Activated CD8-positive, alpha-beta memory T cell treated with anti-CD3 and anti-CD28 coated beads for 48 hours (primary cell): ENCODE measurements at places on chromosomes 5 and 9.

DNA sequence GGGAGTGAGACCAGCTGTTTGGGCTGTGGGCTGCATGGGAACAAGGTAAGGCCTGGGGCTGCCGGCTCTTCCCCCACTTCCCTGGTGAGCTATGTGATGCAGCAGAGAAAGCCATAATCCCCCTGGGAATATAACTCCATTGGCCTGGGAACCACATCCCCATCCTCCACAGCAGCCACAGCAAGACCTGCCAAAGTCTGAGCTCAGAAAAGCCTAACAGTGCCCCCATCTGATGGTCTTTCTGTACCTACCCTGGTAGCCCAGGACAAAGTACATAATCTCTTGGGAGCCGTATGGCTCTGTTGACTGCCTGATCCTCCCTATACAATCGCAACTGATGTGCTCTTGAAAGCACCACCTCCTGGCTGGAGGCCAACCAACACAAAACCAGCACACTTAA, 432.6 kb downstream of the CDH18 start:
- no peak for DNase-seq

GRCh38 chr5:173672891-173673290, 56.4 kb upstream of the BOD1 start:
- no peak for DNase-seq

DNA sequence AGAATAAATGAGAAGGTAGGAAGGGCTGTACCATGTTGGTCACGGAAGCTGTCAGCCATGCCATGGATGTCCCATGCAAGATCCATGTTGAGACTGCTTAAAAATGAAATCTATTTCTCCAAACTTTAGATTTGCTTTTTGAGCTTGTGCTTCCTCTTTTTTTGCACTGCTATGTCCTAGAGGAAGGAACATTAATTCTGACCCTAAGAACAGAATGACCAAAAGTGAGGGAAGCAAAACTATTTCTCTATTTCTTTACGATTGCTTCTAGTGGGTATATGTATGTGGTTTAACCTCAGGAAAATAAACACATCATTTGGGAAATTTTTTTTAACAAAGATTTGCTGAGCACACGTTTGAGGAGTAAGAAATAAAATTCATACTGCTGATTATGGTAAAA, 84.6 kb downstream of the USP20 start:
- DNase-seq, result no peak

DNA sequence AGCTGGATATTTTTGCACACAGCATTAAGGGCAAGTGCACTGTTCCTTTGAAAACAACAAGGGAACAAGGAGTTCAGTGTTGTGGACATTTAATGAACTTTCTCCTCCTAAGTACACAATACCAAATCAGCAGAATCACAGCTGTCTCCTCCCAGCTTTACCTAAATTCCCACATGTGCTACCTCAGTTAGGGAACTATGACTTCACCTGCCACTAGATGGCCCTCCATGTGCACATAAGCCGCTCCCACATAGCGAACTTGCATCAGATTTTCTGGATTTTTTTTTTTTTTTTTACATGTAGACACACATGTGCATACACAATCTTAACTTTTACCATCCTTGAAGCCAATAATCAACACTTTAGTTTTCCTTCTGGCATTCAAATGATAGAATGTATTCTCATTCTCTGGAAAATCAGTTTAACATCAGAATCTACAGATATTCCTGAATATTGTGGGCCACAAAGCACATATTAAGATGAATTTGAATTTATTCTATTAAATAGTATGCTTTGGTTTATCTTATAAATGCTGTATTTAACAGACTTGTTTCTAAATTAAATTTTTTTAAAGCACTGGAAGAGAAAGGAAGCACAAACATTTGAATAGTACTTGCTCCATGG, 123.6 kb downstream of the PALM2AKAP2 start:
- no peak for DNase-seq

GRCh38 chr5:116569999-116570398, 4.6 kb downstream of the SEMA6A start:
- DNase-seq, result no peak

DNA sequence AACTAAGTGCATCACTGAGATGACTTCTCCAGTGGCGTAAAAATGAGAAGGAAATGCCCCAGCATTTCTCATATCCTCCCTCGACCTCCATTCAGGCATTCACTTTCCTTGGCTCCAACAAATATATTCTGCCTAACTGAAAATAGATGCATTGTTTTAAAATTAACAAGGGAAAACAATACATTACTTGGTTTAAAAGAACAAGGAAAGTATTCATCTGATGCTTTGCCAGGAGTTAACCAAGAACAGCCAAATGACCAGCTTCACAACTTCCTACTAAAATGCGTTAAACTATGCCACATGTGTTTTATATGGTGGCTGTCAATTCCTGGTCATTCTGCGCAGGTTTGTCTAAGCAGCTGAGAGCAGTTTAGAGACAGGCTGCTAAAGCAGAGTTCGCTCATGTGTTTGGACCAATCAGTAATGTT, 121.4 kb downstream of the GNAQ start:
- no peak for DNase-seq

GRCh38 chr5:87116825-87117512, 150.7 kb upstream of the RASA1 start:
- no peak for DNase-seq

DNA sequence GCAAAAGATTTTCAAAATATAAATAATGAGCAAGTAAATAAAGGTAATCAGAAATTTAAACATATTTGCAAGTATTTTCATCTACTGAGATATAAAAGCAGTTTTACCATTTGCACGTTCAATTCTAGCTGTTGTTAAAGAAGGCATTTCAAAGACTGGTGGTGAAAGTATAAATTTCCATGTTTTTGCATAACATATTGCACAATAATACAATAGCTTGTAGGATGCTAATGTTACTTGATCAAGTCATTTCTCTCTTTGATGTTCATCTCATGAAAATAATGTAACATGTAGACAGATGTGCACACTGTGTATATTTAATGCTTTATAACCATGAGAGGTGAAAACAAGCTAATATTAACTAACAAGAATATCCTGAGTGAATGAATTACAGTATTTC, 651.9 kb downstream of the CDH9 start:
- no peak for DNase-seq

DNA sequence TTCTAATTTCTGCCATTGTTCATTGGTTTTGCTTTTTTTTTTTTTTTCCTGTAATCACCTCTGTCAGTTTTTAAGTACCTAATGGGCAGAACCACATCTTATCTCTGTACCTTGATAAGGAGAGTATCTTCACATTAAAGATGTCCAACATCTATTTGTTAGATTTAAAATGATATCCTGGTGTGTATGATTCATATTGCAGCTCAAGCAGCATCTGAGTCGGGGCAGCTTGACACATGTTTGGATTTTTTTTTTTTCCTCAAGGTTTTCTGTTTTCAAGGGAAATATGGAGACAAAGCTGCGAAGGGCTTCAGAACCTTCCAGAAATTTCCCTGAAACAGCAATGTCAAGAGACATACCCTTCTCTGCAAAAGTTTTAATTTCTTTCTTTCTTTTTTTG, 164.7 kb downstream of the DOCK2 start:
- DNase-seq, result no peak

GRCh38 chr9:97525451-97525850, 24.0 kb downstream of the TMOD1 start:
- DNase-seq, result no peak

DNA sequence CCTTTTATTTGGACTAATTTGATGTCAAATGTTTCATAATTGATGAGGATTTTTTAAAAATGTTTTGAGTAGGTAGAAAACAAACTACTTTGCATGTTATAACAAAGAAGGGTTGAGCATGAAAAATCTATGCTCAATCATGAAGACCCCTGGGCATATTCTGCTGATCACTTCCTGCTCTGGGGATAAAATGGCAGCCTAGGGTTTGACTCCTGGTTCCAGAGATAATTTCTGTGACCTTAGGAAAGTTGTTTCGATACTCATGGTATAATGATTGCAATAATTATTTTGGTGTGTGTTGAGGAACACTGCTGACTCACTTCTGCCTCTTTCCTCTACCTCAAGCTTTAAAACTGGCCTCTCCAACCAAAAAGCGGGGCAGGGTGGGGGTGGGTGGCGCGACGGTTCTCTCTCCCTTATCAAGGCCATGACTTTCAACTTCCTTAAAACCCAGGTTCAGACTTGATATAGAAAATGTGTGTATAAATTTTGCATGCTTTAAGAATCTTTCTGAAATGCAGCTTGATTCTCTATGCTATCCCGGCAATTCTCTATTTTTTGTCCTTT, 6.0 kb upstream of the PIP5K1B start:
- no peak for DNase-seq

DNA sequence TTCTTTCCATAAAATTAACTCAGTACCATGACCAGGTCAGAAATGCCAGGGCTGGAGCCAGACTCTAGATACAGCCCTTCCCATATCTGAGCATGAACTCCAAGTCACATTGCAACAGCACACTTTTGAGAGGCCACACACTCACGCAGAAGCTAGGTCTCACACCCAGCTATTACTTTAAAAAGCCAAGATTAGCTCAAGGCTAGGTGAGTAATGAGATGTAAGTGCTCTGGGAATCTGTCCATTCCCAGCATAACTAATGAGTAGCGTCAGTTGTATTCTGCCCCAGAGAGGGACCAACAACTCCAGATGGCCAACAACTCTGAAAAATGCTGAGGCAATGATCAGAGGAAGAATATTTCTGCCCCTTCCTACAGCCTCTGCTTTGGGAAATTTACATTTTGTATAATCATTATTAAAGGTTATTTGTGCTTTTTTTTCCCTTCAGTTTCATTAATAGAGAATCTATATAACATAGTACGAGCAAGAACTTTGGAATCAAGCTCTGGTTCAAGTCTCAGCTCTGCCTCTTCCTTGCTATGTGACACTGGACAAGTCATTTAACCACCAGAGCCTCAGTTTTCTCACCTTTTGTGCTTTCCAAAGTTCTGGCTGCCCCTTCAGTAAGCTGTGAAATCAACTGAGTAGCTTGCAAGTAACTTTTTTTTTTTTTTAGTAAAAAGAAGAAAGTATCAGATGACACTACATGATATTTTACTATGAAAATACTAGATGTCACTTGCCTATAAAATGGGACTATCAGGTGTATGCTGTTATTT, 118.3 kb downstream of the NR6A1 start:
- no peak for DNase-seq

DNA sequence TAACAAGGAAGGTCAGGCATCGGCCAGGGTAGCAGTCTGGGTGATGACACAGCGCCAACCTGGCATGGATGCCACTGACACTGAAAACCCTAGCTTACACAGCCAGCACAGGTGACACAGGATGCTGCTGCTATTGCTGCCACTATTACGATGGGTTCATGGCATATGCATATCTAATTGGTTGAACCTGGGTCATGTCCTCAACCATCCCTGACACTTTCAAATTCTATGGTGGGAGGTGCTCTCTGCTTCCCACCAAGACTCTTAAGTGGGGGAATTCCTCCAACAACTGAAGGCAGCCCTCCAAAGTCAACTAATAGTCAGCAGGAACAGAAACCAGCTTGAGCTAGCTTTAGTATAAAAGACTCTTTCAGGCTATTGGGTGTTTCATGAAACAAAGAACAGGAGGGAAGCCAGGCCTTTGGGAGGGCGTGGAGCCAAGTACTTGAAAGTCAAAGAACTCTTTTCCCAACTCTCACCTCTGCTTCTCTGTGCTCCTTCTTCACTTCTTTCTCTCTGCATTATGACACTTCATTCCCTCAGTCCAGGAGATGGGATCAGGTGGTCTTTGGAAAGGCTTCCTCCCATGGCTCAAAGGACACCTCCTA, 21.3 kb downstream of the PTTG1 start:
- no peak for DNase-seq

GRCh38 chr9:134641173-134641989, at the start of gene COL5A1:
Gene COL5A1, plus strand, starts transcription at chr9:134641803. Its CDS starts 385 bp downstream, at chr9:134642188.
- DNase-seq, result no peak

DNA sequence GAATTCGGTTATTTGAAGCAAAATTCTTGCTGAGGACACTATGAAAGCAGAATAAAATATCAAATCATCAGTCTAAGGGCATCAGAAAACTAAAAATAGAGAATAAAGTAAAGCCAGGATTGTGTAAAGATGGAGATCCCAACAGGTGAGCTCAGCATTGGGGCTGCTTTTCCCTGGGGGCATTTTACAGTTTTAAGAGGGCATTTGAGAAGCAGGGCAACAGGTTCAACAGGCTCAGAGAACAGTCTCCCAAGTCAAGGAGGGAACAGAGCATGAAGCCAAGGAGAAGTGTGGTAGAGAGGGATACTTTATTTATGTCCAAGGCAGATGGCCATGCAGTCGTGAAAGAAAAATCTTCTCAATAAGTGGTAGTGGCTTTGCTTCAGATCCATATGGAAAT, 145.4 kb downstream of the SYK start:
- DNase-seq, result no peak

GRCh38 chr5:116842514-116842961, 267.9 kb upstream of the SEMA6A start:
- no peak for DNase-seq

- no peak for DNase-seq
These were observed 206.2 kb upstream of the SGCD start for GRCh38 chr5:156120777-156121176.

DNA sequence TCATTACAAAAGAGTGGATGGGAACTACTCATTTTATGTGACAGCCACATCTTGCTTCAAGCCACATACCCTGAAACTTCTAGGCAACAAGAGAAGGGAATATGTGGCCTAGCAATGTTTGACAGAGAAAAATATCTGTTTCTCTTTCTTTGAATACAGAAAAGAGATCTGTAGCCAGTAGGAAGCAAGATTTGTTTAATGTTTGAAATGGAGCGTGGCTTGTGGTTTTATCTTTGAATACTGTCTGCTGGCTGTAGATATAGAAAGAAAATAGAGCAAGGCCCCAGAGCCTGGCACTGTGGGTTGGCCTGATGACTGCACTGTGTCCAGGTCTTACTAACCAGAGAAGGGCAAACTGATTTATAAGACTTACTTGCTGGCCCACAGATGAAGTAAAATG, 133.8 kb downstream of the ARHGEF28 start:
- no peak for DNase-seq

GRCh38 chr9:91062281-91062680, 260.7 kb downstream of the SYK start:
- no peak for DNase-seq

GRCh38 chr5:155649666-155650065, 636.1 kb downstream of the KIF4B start:
- DNase-seq, result no peak

- no peak for DNase-seq
These were observed 100.4 kb downstream of the DAB2IP start for GRCh38 chr9:121751686-121752445.

DNA sequence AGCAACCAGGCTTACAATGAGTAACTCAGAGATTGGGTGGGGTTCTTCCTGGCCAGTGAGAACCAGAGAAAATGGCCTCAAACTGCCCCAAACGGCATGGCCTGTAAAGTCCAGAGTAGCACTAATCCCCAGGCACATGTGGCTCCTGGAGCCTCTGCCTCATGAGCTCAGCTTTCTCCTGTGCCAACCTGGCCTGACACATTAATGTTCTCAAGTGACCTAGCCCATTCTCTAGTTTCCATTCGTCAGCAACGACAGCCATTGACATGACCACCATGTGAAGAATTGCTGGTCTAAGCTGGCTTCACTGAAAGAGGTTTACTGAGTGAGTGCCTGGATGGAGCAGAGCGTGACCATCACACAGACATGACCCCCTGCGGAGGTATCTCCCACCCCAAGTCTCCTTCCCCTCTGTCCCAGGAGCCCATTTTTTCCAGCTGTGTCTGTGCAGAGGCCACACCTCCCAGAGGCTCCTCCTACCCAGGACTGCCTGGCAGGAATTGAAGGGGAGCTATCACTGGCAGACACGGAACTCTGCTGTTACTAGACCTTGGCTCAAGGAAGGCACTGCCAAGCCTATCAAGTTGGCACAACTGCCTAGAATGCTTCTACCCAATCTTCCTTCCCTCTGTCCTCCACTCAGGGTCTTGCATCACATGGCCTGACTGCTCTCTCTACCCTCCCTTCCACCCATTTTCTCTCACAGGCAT, 59.0 kb upstream of the BOD1 start:
- no peak for DNase-seq

GRCh38 chr5:151056379-151057325, 24.2 kb downstream of the TNIP1 start:
- DNase-seq, result no peak
